Stimulated activated CD8-positive, alpha-beta memory T cell treated with anti-CD3 and anti-CD28 coated beads, Interleukin-7, amount 100 ng/mL, for 4 hours (primary cell): ENCODE measurements at places on chromosomes 3 and 15.
A peak's percentile ranks its signal among the peaks of the same experiment; 100 is the strongest.

GRCh38 chr3:193842832-193843473 is 249.9 kb downstream of the OPA1 start:
- no peak for DNase-seq

DNA sequence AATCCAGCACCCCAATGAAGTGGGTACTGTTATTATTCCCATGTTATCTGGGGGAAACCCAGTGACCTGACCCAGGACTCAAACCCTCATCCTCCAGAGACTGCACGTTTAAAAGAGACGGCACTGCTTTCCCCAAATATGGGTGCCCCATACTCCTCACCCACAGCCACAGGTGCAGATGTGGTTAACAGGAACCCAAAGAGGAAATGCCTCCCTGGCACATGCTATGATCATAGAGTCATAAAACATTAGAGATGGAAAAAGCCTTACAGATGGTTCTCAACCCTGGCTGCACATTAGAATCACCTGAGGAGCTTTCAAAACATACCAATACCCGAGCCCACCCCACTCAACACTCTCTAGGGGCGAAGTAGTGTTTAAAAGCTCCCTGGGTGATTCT is 111.5 kb downstream of the SEMA5B start:
- no peak for DNase-seq

- no peak for DNase-seq
Measured at GRCh38 chr3:132321304-132321703, 4.1 kb downstream of the ACP3 start.

GRCh38 chr3:107986505-107986904 is 104.3 kb downstream of the CD47 start:
- DNase-seq = no peak

DNA sequence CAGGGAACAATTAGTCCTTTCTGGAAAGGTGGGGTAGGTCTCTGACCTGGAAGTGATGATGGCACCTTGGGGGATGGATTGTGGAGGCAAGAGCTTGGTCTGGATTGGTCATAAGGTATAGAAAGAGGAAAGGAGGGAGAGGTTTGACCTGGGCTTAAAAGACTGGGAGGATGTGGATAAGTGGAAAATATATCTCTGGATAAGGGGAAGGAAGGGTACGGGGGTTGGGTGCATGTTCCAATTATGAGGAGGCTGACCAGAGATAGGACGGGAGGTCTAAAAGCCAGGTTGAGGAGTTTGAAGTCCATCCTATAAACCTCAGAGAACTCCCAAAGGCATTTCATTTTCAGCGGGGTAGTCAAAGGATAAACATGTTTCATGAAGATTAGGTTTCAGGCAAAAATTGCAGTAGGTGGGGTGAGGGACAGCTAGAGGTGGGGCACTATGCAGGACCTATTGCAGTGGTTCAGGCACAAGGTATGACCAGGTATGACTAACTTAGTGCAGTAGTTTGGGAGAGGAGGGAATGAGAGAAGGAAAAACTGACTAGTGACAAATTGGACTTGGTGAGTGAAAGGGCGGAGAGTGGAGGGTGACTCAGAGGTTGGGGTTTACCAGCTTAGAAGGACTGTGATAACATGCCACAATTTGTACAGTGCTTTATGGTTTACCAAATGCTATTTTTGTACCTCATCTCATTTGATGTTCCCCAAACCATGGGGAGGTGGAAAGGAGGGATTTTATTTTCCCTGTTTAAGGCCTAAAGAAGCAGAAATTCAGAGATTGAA is 10.7 kb downstream of the PDE8A start:
- peak; percentile 19 for DNase-seq

- no peak for DNase-seq
Measured at GRCh38 chr3:108178676-108179075, 43.5 kb downstream of the IFT57 start.

DNA sequence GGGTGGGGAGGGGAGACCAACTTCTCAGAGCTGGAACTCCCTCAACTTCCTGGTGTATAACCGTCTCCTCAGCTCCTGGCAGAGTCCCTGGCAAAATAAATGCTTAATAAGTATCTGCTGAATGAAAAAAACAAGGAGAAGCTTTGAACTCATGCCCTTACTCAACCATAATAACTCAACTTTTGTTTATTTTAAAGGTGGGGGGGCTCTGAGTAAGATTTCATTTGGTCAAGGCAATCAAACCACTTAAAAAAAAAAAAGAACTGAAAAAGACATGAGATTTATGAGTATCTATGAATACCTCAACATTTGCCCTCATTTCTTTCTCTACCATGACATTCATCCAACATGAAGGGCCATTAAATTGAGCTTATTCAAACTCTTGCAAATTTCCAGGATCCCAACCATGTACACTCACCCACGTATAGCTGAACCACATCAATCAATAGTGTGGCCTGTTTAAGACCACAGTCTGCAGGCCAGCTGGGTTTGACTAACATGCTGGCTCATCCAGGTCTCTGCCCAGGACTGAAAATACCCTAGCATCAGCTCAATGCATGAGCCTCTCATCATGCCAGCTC is 157.9 kb downstream of the FOXP1 start:
- no peak for DNase-seq

DNA sequence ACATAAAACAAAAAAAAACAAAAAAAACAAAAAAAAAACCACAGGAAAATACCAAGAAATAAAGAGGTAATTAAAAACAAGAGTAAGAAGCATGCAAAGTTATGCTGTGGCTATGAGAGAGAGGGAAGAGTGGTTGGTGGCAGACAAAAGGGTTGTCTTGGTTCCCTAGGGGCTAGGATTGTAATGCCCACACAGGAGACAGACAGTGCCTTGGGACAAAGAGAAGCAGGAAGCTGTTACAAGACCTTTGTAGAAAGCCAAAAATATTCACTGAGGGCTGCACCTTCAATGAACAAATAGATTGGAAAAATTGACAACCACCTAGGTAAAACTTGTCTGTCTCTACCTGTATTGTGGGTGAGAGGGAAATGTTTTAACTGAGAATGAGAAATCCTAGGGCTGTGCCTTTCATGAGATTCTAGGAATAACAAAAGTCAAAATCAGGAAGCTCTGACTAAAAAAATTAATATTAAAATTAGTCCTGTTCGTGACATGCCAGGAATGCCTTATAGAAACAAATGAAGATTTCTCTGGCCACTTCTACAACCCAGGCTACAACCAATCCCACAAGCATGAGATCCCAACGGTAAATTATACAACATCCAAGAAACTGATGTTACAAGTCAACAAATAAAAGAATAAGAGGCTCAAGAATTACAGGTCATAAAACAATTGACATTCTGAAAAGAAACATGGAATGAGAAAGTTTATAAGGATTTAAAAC is 45.0 kb upstream of the PRICKLE2 start:
- DNase-seq = no peak

- DNase-seq = no peak
Measured at GRCh38 chr15:73087098-73087497, 34.8 kb downstream of the NEO1 start.

GRCh38 chr15:66008940-66009562 is 139.8 kb downstream of the RAB11A start:
- no peak for DNase-seq

DNA sequence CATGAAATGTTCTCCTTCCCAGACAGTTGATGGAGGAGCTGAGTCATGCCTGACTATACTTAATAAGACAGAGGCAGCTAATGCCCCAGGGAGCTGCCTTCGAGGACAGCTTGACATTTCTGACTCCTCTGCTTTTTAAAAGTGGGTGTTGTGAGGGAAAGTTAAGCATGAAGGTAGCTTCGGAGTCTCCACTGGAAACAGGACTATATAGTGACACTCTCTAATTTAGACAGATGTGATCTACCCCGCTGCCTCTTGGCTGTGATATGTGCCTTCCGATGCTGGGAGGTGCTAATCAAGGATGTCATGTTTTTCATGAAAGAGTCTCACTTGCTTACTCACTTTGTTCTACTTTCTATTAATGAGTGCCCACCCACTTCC is 72.7 kb downstream of the IL1RAP start:
- DNase-seq = peak; percentile 7

GRCh38 chr3:194787072-194787471 is 101.4 kb downstream of the FAM43A start:
- DNase-seq = no peak

DNA sequence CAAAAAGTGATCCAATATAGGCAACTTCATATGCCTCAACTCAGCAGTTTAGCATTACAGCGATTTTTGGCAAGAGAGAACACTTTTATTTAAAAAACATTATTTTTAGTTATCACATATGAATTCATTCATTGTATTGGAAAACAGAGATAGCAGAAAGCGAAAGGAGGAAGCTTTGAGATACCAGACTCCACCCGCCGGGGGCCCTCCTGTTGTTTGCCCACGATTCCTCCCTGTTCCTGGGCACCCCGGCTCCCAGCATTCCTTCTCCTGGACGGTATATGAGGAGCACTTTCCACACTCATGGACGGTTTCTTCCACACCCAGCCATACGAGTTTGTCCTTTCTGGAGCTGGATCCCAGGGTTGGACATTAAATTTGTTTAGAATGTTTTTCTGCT is 18.2 kb downstream of the APBA2 start:
- DNase-seq = no peak

DNA sequence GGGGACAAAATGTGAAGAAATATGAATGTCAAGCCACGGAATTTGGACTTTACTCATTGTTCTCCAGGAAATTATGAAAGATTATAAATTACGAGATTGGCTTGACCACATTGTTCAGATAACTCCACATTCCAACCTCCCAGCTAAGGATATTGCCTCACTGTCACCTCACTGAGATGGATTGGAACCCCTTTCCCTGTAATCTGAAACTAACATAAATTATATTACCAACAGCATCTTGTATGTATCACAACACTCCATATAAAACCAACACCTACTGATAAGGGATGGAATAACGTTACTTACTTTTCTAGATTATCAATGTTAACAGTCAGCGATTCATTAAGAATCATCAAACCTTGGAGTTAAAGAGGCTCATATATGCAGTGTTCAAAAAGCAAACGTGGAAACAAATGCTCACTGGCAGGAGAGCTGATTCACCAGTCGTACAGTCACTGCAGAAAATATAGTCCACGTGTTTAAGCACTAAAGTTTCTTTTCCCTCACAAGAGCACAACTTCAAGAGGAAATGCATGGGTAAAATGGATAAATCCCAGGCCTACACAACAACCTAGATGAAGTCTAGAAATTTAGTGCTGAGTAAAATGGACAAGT is 451.5 kb downstream of the FGF12 start:
- no peak for DNase-seq

DNA sequence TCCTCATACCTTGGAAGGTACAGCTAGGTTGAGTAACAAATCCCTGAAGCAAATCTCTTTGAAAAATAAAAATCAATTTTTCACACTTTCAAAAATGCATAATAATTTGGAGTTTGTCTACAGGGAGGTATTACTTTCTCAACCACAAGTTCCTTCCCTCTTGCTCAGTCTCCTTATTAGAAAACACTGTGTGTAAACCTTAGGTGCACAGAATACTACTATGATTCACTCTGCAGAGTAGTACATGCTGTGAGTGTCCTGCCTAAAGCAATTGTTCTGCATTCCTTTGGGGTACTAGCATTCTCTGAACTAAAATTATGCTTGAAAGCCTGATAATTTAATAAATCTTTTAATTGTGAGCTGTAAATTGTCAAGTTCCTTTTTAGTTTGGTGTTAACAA is 115.9 kb upstream of the EPHA3 start:
- no peak for DNase-seq

DNA sequence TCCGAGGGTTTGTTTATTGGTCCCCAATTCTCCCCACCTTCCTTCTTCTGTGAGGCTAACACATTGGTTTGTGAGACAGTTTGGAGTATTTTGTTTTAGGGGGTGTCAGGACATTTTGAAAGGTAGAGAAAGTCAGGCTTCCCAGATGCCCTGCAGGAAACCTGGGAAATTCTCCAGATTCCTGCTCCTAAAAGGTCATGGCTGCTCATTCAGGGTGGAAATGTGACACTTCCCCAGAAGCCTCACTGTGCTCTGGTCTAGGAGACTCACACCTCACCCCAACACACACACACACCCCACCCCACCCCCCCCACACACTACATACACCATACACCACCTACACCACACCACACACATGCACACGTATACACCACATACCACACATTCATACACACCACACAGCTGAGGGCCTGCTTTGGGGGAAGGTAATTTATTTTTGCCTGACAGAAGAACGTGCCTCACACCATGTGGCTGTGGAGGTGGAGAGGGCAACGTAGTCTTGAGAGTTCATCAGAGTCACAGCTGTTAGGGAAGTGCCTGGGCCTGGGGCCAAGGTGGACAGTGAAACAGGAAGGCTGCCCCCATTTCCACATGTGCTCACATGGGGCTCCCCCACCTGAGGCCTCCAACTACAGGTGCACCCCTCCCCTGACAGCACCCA is 40.4 kb upstream of the LIMD1 start:
- DNase-seq = no peak

- no peak for DNase-seq
Measured at GRCh38 chr15:63035977-63036376, 6.6 kb upstream of the TPM1 start.

- no peak for DNase-seq
Measured at GRCh38 chr3:167739190-167739810, 3.8 kb downstream of the SERPINI1 start.

- DNase-seq = no peak
Measured at GRCh38 chr3:73422571-73422970, 202.2 kb downstream of the PDZRN3 start.

- no peak for DNase-seq
Measured at GRCh38 chr15:76310475-76311099, 682 bp downstream of the ETFA start.

- DNase-seq = no peak
Measured at GRCh38 chr3:156559321-156559720, 4.4 kb upstream of the SSR3 start.

DNA sequence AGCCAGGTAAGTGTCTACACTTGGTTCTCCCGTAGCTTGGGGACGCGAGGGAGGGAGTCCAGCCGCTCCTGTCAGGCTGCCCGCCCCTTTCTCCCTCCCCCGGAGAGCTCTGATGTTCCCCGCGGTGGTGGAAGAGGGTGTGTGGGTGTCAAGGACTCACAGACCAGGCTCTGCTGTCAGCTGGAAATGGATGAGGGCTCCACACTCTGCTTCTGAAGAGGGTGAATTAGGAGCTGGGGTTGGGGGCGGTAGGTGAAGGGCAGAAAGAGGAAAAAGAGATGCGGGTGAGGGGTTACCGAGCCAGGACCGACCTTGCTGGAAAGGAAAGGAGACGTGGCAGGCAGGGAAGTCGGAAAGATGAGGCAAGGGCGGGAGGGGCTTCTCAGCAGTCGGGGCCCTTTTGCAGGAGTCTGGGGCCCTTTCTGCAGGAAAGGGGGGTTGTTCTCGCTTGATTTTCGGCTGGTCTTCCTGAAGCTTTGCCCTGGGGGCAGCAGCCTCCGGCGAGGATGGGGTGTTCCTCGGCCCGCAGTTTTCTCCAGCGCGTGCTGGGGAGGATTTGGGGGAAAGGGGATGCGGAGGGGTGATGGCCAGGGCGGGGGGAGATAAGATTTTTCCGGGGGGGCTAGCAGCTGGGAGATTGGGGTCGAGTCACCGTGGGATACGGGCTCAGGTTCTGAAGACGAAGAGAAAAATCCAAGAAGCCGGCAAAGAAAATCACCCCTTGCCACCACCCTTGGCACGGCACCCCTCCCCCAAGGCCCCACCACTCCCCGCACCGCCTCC is 602 bp upstream of the BAHD1 start:
- no peak for DNase-seq
